ENCODE measurements at places on chromosomes 7 and 10. TPM values are rescaled to one million over a fixed set of nuclear protein-coding genes. Genes with fewer than 3 reads are reported as not detected.

DNA sequence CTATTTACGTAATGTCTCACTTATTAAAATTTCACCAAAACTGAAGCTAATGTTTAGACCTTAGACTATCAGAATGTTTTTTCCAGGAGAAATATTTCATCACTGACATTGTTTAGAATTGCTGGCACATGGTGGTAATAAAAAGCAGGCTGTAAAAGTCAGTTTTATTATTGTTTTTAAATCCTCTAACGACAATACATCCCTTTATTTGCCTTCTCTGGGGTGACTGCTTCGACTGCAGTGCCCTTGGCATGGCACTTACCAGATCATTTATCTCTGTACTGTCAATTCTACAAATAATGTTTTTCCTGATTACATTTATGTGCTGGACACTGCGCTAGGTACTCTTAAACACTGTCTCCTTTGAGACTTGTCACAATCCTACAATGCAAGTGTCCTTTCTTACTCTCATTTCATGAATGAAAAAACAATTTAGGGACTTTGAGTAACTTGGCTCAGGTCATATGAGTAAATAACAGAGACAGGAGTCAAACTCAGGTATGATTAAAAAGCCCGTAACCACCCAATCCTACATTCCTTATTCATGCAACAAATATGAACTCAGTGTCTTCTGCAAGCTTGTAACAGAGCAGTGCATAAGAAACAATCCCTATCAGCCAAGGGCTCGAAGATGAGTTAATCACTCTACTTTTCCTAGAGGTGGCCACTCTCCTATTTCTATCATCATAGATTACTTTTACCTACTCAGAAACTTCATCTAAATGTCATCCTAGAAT is 5.6 kb upstream of the ING3 start:
- DNase-seq, result no peak
- H3K36me3 ChIP-seq, result no peaks in the 10 kb centered on the region
- H3K4me1 ChIP-seq, result peaks cover 7% of the 10 kb centered on the region

- H3K4me1 ChIP-seq, result peaks cover 24% of the 10 kb centered on the region
- peak; percentile 62 for DNase-seq
- H3K36me3 ChIP-seq, result no peaks in the 10 kb centered on the region
- H3K4me3 ChIP-seq, result peak overlapping the region; percentile 78
These were observed 8.6 kb downstream of the SHH start for GRCh38 chr7:155803418-155804376.

- H3K27me3 ChIP-seq, result peaks cover 13% of the 10 kb centered on the region
- H3K36me3 ChIP-seq, result peaks cover 16% of the 10 kb centered on the region
- H3K27ac ChIP-seq, result no peak overlapping the region
- peak; percentile 87 for DNase-seq
These were observed 102.5 kb downstream of the RAMP3 start for GRCh38 chr7:45259966-45260646.

DNA sequence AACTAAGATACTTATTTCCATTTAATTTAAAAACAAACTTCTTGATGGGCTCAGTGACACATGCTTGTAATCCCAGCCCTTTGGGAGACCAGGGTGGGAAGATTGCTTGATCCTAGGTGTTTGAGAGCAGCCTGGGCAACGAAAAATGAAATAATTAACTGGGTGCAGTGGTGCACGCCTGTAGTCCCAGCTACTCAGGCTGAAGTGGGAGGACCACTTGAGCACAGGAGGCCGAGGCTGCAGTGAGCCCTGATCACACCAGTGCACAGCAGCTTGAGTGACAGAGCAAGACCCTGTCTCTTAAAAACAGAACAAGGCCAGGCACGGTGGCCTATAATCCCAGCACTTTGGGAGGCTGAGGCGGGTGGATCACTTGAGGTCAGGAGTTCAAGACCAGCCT is 37.4 kb downstream of the AVL9 start:
- no peaks in the 10 kb centered on the region for H3K36me3 ChIP-seq
- no peak for DNase-seq
- H3K27me3 ChIP-seq, result no peaks in the 10 kb centered on the region
- no peak overlapping the region for H3K27ac ChIP-seq

- no peak overlapping the region for H3K27ac ChIP-seq
- H3K27me3 ChIP-seq, result no peaks in the 10 kb centered on the region
- peaks cover 4% of the 10 kb centered on the region for H3K4me1 ChIP-seq
- no peak for DNase-seq
These were observed 320.0 kb upstream of the C7orf33 start for GRCh38 chr7:148270576-148270975.

GRCh38 chr10:78424723-78425122 is 391.1 kb downstream of the RPS24 start:
- H3K27me3 ChIP-seq, result peaks cover 5% of the 10 kb centered on the region
- H3K4me3 ChIP-seq, result no peak overlapping the region
- H3K27ac ChIP-seq, result no peak overlapping the region
- peaks cover 31% of the 10 kb centered on the region for H3K4me1 ChIP-seq
- peak; percentile 44 for DNase-seq

DNA sequence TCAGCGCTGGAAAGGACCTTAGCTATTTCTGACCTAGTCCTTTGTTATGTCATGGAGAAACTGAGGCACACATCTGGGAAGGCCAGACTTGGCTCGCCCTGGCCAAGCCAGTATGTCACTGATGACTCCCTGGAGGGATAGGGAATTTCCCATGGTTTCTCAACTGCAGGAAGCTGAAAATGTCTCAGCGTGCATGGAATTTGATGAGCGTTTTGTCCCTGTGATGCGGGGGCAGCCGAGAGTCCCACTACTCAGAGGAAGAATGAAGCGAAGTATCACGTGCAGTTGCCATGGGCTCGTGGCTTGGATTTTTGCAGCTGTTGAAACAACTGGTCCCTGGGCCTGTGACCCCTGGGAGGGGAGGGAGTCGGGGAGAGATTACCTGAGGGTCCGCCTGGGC is 44.8 kb downstream of the CLIP2 start:
- no peak for DNase-seq
- H3K4me3 ChIP-seq, result no peak overlapping the region
- H3K4me1 ChIP-seq, result no peaks in the 10 kb centered on the region
- H3K36me3 ChIP-seq, result peaks cover 7% of the 10 kb centered on the region
- H3K27me3 ChIP-seq, result no peaks in the 10 kb centered on the region

GRCh38 chr7:67484244-67484751 is 487.7 kb downstream of the TYW1 start:
- DNase-seq, result peak; percentile 80
- peaks cover 12% of the 10 kb centered on the region for H3K27me3 ChIP-seq
- peak overlapping the region; percentile 59 for H3K4me3 ChIP-seq
- H3K27ac ChIP-seq, result peak overlapping the region; percentile 43

GRCh38 chr7:1136841-1137516 is 23.0 kb downstream of the ZFAND2A start:
- H3K36me3 ChIP-seq, result peaks cover 12% of the 10 kb centered on the region
- H3K27ac ChIP-seq, result peak overlapping the region; percentile 93
- DNase-seq, result peak; percentile 49
- H3K4me1 ChIP-seq, result peaks cover 8% of the 10 kb centered on the region

- H3K4me1 ChIP-seq, result peaks cover 7% of the 10 kb centered on the region
- H3K36me3 ChIP-seq, result no peaks in the 10 kb centered on the region
- H3K4me3 ChIP-seq, result no peak overlapping the region
- H3K27ac ChIP-seq, result no peak overlapping the region
- H3K27me3 ChIP-seq, result no peaks in the 10 kb centered on the region
These were observed 261.0 kb downstream of the HDAC9 start for GRCh38 chr7:18756378-18757050.

DNA sequence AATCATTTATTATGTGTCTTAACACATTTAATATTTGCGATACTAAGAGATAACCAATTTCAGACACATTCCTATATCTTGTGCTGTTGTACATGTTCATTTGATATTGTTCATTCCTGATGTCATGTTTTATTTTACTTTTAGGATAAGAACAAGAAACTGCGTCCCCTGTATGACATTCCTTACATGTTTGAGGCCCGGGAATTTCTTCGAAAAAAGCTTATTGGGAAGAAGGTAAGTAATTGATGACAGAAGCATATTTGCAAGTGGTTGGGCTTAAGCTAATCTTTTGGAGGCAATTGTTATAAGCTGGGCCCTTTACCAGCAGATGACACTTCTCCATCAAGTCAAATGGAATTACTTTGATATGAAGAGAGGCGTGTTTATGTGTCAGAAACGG is 155.3 kb downstream of the SND1 start:
- peaks cover 4% of the 10 kb centered on the region for H3K36me3 ChIP-seq
- no peak for DNase-seq
- H3K4me3 ChIP-seq, result no peak overlapping the region

GRCh38 chr7:74029089-74029785 is 1.3 kb downstream of the ELN start:
- H3K36me3 ChIP-seq, result no peaks in the 10 kb centered on the region
- no peak overlapping the region for H3K27ac ChIP-seq
- H3K4me1 ChIP-seq, result peaks cover 33% of the 10 kb centered on the region

DNA sequence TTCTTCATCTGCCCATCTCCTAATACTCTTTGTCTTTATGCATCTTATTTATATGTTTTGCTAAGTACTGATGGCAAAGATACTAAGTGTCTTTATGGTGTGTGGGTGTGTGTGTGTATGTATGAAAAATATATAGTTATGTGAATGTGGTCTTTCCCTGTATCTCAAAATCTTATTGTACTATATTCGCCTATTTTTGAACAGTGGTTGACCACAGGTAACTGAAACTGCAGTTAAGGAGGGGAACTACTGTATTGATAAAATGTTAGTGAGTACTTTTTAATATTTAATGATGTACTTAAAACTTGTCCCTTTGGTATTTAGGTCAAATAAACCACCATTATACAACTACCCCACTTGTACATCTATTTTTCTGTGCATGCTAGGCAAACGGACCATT is 85.9 kb downstream of the ADD3 start:
- no peak overlapping the region for H3K4me3 ChIP-seq
- H3K27me3 ChIP-seq, result no peaks in the 10 kb centered on the region
- DNase-seq, result no peak
- no peak overlapping the region for H3K27ac ChIP-seq

- peak overlapping the region; percentile 73 for H3K27ac ChIP-seq
- H3K36me3 ChIP-seq, result peaks cover 46% of the 10 kb centered on the region
- no peaks in the 10 kb centered on the region for H3K27me3 ChIP-seq
- H3K4me3 ChIP-seq, result peak overlapping the region; percentile 45
- DNase-seq, result no peak
These were observed 8.0 kb downstream of the CCDC186 start for GRCh38 chr10:114166043-114166442.

- DNase-seq, result no peak
- H3K4me3 ChIP-seq, result no peak overlapping the region
- H3K27me3 ChIP-seq, result peaks cover 100% of the 10 kb centered on the region
These were observed 3.8 kb downstream of the GIMAP1 start for GRCh38 chr7:150719960-150720891.

DNA sequence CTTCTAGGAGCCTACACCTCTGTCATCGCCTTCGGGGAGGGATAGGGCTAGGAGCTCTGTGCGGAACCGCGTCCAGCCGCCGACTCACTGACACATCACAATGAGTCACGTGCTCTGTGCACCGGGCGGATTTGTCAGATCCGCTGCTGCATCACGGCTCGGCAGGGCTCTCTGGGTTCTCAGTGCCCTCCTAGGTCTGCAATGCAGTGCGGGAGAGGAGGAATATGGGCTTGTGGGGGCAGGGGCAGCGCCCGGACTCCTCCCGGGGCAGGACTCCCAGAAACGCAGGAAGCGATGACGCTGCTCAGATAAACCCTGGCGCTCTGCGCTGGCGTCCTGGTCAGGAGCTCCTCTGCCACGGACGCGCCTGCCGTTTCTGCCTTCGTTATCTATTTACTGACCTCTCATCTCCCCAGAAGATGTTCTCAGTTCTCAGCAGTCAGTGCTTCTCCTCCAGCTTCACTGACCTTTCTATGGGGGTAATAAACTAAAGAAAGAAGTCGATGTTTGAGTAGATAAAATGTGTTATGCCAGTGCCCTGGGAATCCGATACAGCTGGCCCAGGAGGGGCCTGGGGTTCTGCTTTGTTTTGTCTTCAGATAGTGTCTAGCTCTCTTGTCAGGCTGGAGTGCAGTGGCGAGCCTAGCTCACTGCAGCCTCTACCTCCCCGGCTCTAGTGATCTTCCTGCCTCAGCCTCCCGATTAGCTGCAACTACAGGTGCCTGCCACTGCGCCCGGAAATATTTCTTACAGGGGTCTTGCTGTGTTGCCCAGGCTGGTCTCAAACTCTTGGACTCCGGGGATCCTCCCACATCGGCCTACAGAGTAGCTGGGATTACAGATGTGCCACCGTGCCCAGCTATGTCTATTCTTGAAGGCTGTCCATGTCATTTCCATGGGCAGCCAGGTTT is 22.8 kb upstream of the ITGB1 start:
- no peaks in the 10 kb centered on the region for H3K27me3 ChIP-seq
- no peaks in the 10 kb centered on the region for H3K36me3 ChIP-seq
- H3K4me3 ChIP-seq, result peak overlapping the region; percentile 83
- DNase-seq, result peak; percentile 76
- H3K27ac ChIP-seq, result peak overlapping the region; percentile 97

DNA sequence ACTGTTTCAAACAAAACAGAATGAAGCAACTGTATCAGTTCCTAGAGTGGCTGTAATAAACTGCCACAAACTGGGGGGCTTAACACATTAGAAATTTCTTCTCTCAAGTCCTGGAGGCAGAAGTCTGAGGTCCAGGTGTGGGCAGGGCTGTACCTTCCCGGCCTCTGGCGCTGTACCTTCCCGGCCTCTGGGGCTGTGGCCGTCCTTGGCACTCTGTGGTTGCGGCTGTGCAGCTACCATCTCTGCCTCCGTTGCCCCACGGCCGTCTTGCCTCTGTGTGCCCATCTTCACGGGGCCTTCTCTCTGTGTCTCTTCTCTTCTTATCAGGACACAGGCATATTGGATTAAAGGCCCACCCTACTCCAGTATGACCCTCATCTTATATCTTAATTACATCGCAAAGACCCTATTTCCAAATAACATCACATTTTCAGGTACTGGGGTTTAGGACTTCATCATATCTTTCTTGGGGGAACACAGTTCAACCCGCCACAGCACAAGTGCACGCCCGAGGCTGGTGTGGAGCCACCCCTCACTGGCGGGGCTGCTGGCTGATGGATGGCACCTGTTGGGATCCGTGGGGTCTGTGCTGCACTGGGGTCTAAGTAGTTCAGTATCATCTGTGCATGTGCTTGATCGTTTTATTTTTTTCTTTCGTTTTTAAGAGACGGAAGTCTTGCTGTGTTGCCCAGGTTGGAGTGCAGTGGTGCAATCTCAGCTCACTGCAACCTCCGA is 123.2 kb downstream of the ACTR3B start:
- H3K36me3 ChIP-seq, result peaks cover 16% of the 10 kb centered on the region
- no peak overlapping the region for H3K4me3 ChIP-seq
- no peak for DNase-seq
- H3K27ac ChIP-seq, result no peak overlapping the region
- no peaks in the 10 kb centered on the region for H3K27me3 ChIP-seq

PNLIPRP2 gene
- total RNA-seq, result 0.28 TPM

PLEKHS1 gene
- not detected for total RNA-seq

AMZ1 gene
- total RNA-seq, result 1.4 TPM

EBLN1 gene
- not detected for total RNA-seq

FAM24B gene
- 5.3 TPM for total RNA-seq

PDZD8 gene
- 43.3 TPM for total RNA-seq

GPNMB gene
- 1.1 TPM for total RNA-seq

PRLHR gene
- not detected for total RNA-seq

RGS10 gene
- total RNA-seq, result 23.1 TPM
